ENCODE measurements at places on chromosomes 6 and 20. TPM values are rescaled to one million over a fixed set of nuclear protein-coding genes. Genes with fewer than 3 reads are reported as not detected.

DNA sequence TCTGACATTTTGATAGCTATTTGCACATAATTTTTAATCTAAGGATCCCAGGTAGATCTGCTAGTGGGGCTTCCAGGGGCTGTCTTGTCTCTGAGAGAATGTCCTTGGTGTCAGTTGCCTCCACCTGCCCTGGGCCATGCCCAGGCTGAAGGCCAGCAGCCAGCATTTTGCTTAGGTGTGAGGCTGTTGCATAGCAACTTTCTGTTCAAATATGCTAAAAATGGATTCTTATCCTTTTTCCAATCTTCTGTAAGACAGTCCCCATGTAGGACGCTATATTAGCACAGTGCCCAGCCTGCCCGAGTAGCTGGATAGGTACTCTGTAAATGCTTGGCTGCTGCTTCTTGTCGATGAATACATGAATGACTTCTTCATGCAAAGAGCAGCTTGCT lies 62.5 kb upstream of the CITED2 start:
- no peak for DNase-seq

DNA sequence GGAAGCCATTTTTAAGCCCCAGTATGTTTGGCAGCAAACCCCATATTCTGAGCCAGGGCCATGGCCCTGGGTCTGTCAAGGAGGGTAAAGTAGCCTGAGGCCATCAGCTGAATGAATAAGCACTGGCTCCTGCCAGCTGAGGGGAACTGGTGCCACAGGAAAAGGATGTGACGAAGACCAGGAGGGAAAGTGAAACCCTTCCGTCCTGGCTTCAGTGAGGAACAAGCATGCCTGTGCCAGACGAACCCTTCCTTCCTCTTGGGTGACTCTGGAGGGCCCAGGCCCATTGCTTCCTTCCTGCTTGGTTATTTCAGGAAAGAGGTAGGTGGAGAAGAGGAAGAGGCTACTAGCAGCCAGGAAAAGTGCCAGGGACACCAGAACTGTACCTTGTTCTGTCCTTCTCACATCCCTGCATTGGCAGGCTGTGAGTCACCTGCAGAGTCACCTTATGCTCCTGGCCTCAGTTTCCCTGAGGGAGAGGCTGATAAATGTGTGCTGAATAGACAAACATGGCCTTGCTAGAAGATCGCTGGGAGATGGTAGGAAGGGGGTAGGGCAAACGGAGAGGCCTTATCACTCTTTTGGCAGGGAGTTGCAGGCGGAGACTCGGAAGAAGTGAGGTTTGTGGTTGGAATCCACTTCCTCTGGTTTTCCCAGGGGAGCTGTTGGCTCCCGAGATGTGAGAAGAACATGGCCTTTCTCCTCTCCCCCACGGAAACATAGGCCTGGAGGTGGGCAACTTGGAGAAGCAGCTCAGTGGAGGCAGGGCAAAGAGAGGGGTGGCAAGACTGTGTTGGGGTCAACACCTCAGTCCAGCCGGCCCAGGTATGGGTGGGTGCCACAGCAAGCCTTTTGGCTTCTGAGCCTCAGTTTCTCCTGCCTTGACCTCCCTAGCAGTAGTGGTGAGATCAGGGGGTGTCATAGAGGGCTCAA lies 37.4 kb downstream of the COX4I2 start:
- peak; percentile 98 for DNase-seq

- no peak for DNase-seq
Observed at GRCh38 chr6:128303870-128304269, 216.5 kb downstream of the PTPRK start.

DNA sequence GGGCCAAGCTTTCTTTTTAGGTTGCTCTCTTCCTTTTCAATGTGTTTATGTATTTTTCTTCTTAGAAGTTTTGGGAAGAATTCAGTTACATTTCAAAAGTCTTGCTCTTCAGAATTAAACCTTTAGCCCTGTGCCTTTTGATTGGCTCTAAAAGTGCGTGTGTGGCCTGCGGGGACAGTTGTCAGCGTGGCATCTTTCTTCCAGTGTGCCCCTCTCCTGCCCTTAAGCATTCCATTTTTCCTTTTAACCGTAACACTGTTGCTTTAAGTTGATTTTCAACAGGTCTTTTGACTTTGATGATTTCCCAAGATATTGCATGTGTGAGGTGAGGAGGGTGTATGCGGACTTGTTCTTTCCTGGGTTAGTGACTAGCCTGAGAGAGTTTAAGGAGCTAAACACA lies 999.1 kb upstream of the FLRT3 start:
- no peak for DNase-seq

Gene RNF39
- not detected for total RNA-seq

GRCh38 chr6:40931931-40932330 lies 107.1 kb downstream of the UNC5CL start:
- peak; percentile 29 for DNase-seq

Gene TSBP1
- not detected for total RNA-seq

DNA sequence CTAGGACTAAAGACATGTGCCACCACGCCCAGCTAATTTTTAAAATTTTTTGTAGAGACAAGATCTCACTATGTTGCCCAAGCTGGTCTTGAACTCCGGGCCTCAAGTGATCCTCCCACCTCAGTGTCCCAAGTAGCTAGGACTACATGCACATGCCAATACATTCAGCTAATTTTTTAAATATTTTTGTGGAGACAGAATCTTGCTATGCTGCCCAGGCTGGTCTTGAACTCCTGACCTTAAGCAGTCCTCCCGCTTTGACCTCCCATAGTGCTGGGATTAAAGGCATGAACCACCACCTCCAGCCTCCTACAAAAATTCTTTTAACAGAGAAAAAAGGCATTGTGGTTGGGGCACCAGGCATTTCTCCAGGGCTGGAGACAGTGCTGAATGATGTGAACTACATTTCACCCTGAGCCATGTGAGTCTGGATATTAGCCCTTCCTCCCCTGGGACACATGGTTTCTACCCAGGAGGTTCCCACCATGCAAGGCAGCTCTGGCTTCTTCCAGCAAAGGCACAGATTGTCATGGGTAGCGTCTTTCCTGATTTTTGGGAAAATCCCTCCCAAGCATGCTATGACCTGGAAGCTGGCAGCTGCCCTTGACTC lies 36.3 kb upstream of the CMTR1 start:
- DNase-seq: peak; percentile 56

- DNase-seq: no peak
Observed at GRCh38 chr6:142947714-142948480, 2.9 kb upstream of the HIVEP2 start.

- no peak for DNase-seq
Observed at GRCh38 chr20:23050076-23050838, 785 bp upstream of the THBD start.

Gene SHLD1
- total RNA-seq: 12.5 TPM

- no peak for DNase-seq
Observed at GRCh38 chr6:133632906-133633305, 256.0 kb upstream of the TCF21 start.

DNA sequence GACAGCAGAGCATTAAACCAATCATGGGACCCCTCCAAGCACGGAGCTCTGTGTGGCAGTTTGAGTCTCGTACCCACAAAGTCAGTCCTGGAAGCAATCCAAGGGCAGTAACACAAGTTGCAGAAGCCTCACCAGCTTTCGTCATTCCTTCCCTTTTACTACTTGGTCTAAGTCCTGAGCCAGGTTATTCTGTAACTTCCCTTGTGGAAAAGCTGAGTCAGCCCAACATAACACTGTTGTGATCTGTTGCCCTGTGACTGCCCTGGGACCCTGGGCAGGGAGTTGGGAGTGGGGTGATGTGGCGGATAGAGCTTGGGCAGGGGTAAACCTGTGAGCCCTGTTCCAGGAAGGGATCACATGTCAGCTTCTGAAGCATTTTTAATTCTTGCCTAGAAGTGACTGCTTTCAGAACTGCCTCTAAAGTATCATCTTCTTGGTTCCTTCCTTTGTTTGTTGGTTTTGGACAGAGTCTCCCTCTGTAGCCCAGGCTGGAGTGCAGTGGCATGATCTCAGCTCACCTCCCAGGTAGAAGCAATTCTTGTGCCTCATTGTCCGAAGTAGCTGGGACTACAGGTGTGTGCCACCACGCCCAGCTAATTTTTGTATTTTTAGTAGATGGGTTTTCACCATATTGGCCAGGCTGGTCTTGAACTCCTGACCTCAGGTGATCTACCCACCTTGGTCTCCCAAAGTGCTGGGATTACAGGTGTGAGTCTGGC lies 183.7 kb upstream of the JAG1 start:
- DNase-seq: no peak

DNA sequence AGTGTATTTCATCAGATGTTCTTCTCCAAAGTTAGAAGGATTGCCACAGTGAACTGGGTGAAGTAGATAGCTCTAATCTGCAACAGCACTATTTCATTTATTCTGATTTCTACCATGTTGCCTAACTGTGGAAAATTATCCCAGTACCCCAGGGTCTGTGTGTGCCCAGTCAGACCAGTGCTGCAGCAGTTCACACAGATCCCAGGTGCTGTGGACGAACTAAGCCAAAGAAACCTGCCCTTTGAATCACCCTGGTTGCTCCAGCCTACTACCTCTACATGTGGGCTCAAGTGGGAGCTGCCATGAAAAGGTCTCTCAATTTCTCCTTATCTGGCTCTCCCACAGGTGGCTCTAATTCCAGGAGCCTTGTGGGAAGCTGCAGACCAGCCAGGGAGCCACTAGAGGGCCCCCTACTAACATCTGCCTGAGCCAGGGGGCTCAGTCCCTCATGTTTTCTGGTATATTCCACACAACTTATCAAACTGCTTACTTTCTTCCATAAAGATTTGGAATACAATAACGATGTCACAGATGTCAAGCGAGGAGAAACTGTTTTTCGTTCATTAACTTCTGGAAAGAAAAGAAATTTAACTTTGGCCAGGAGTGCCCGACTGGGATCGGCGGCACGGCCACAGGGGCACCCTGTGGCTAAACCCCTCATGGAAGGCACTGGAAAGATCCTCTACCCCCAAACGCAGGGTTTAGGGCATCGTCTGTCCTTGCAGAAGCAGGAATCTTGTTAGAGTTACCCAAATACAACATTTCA lies 31.6 kb upstream of the LY86 start:
- DNase-seq: peak; percentile 19

Gene KCNB1
- not detected for total RNA-seq

Gene CGA
- total RNA-seq: not detected

GRCh38 chr6:116568821-116569755 lies 2.2 kb upstream of the RWDD1 start:
- DNase-seq: no peak

DNA sequence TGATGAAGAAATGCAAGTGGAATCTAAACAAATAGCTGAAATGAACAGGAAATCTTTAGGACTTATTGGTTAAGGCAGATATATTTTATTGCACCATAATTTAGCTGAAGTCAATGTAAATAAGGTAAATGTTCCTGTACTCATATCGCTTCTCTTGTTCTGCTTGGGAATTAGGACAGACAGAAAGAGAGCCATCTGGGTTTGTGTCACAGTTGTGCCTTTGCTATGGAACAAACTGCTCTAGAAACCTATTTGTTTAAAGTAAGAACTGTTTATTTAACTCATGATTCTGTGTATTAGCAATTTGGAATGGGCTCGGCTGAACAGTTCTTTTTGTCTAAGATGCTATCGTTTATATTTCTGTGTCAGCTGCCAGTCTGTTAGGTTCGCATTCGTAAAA lies 143.8 kb upstream of the KHDRBS2 start:
- DNase-seq: no peak

Gene IL22RA2
- total RNA-seq: not detected

- DNase-seq: peak; percentile 82
Observed at GRCh38 chr20:35318502-35319157, 26.4 kb upstream of the FAM83C start.

DNA sequence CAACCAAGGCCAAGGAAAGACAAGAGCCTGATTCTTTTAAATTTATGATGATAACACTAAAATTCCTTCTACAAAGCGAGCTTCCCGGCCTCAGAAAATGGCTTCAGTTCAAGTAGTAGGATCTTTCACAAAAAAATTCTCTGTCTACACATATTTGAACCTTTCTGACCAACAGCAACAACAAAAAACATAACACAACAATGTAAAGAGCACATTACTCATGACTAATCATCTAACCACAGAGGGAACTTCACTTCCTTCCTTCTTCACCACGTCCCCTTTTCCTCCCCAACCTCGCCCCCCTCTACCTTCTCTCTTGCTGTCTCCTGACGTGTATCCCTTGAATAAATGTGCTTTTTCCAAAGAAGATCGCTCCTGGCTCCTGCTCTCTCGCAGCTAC lies 228.2 kb downstream of the MYLK4 start:
- peak; percentile 81 for DNase-seq

Data from RPMI7951 (cell line).